ENCODE measurements at places on chromosomes 5 and 9.

GRCh38 chr9:131395157-131396098 is 1.5 kb downstream of the PRRC2B start:
- DNase-seq: peak; percentile 73

GRCh38 chr9:121767171-121767769 is 115.8 kb downstream of the DAB2IP start:
- DNase-seq: no peak

DNA sequence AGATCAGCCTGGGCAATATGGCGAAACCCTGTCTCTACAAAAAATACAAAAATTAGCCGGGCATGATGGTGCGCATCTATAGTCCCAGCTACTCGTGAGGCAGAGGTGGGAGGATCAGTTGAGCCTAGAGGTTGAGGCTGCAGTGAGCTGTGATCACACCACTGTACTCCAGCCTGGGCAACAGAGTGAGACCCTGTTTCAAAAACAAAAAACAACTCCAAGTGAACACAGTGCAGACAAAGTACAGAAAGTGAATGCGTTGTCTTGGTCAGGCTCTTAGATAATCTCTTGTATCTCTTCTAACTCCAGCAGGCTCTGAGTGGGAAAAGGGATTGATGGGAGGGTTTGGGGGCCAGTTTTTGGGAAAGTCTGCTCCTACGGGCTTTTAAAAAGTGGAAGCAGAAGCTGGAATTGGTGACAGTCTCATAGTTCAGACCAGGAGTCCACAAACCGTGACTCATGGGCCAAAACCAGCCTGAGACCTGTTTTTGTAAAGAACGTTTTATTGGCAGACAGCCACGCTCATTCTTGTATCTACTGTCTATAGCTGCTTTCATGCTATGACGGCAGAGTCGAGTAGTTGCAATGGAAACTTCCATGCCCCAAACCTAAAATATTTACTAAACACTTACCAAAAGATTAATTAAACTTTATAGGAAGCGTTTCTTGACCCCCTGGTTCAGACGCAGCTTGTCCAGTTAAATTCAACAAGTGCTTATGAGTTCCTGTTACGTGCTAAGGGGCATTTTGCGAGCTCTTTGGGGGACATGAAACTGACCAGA is 32.9 kb downstream of the NDST1 start:
- no peak for DNase-seq

DNA sequence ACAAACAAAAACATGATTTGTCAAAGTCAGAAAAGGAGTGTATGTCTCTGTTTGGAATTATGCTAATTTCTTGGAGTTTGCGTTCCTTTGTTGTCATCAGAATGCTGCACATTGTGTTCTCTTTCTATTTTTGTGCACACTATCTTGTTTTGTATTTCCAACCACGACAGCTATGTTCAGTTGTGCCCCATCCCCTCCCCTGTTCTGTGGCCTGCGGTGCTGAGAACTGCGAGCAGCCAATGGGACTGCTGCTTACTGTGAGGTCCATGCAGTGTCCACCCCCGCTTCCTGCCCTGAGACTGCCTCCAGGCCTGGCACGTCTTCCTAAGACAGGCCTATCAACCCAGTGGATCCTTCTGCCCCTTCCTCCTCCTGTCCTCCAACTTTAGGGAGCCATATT is 76.8 kb downstream of the PALM2AKAP2 start:
- DNase-seq: no peak

GRCh38 chr9:106766616-106767015 is 96.3 kb upstream of the ZNF462 start:
- DNase-seq: no peak

- no peak for DNase-seq
These were observed 3.0 kb downstream of the NKX2-5 start for GRCh38 chr5:173231996-173232498.

- DNase-seq: no peak
These were observed 213.0 kb upstream of the IL12B start for GRCh38 chr5:159543326-159543725.

- DNase-seq: no peak
These were observed 412.7 kb upstream of the BRINP1 start for GRCh38 chr9:119781886-119782285.

- DNase-seq: no peak
These were observed 65.5 kb upstream of the LIFR start for GRCh38 chr5:38621840-38622437.

- DNase-seq: no peak
These were observed 184.3 kb downstream of the CTNND2 start for GRCh38 chr5:11719888-11720481.

DNA sequence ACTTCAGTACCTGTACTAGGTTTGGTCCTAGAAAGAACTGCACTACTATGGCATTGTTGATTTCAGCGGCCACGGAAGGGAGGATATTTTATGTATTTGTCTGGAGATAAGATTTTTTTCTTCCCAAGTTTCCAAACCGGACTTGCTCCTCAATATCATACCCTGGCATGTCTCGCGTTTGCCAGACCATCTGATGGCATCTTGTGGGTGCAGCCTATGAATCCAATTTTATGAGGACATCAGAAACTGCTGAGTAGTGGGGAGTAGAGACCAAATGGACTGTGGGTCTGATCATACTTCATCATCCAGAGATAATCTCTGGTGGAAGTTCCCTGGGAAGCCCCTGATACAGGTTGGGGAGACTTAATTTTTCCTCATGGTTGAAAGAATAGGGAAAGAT is 716.1 kb upstream of the WWC1 start:
- DNase-seq: no peak

GRCh38 chr5:85512896-85513295 is 1104.8 kb upstream of the COX7C start:
- DNase-seq: no peak

DNA sequence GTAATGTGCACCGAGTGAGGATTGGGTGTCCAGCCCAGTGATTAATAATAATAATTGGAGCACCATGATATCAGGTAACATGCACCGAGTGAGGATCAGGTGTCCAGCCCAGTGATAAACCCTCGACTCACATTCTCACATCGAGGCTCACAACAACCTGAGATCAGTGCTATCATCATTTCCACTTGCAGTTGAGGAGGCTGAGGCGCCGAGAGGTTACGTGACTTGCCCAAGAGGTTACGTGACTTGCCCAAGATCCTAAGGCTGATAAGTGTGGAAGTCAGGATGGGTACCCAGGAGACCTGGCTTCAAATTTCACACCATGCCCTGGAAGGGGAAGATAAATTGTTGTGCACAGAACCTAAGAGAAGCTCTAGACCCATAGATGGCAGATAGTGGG is 189.4 kb downstream of the MED10 start:
- DNase-seq: no peak

- no peak for DNase-seq
These were observed 62.3 kb downstream of the RIGI start for GRCh38 chr9:32463500-32464293.

GRCh38 chr5:137055271-137055872 is 443.8 kb downstream of the SPOCK1 start:
- no peak for DNase-seq

- DNase-seq: no peak
These were observed 592.4 kb downstream of the KIF4B start for GRCh38 chr5:155605920-155606319.

DNA sequence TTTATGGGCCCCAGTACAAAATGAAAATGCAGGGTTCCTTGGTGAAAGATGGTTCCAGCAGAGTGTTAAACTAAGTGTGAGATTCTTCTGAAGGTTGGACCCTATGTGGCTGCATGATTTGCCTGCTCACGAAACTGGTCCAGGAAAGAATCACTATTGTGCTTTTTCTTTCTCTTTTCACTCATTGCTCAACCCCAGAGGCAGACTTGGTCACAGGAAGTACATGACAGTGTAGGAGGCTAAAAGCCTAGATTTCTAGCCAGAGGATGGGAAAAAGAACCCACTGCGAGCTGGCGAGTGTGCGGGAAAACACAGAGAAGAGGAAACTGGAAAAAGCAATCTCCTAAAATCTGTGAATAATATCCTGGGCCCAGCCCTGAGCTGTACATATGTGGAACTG is 18.6 kb downstream of the SLC36A2 start:
- DNase-seq: no peak

DNA sequence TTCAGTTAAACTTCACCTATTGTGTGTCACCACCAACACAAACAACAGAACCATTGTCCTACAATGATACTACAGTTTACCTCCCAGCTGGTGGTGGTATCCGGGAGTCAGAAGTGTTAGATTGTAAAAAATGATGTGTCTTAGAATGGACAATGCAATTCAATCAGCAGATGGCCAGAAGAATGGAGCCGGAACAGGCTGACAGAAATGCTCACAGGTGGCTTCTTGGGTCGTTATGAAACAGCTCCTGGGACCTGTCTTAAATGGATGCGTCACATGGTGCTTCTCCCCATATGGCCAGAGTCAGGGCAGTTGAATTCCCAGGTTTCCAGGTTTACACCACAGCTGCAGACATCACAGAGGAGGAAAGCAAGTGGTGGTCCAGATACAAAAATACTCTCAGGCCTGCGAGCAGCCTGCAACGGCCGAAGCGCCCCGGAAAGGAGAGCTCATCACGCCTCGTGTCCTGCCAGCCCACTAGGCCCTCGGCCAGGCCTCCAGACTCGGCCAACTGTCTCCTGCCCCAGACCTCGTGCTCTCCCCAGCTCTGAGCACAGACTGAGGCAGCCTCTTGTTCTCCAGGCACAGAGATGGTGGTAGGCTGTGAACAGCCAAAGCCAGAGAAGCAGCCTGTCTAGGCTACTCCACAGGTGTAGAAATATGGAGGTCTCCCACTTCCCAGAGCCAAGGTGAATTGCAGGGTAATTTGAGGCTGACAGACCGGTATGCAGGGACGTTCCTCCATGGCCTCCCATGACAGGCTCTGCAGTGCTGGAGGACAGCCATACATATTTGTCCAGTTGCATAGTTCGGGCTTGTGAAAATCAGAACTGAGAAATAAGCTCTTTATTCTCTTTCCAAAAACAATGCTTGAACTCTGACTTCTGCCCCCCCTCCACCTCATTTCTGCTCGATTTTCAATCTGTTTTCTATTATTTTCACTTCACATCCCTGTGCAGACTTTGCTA is 98.5 kb upstream of the SPATA31C2 start:
- no peak for DNase-seq

GRCh38 chr5:135140446-135141204 is 106.6 kb upstream of the PITX1 start:
- no peak for DNase-seq

- DNase-seq: no peak
These were observed 158.1 kb upstream of the RPS23 start for GRCh38 chr5:82436291-82436690.

DNA sequence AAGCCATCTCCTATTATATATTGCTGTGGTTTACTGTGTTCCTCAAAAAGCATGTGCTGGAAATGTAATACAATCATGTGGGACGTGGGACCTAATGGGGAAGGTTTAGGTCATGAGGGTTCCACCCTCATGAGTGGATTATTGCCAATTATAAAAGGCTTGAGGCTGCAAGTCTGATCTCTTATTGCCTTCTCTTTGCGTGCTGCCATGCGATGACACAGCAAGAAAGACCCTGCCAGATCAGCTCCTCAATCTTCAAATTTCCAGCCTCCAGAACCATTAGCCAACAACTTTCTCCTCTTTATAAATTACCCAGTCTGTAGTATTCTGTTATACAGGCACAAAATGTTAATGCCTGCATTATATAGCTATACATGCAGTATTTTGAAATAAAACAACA is 45.4 kb downstream of the MARCHF11 start:
- DNase-seq: no peak

- DNase-seq: no peak
These were observed 6.4 kb downstream of the SWI5 start for GRCh38 chr9:128282500-128282899.

DNA sequence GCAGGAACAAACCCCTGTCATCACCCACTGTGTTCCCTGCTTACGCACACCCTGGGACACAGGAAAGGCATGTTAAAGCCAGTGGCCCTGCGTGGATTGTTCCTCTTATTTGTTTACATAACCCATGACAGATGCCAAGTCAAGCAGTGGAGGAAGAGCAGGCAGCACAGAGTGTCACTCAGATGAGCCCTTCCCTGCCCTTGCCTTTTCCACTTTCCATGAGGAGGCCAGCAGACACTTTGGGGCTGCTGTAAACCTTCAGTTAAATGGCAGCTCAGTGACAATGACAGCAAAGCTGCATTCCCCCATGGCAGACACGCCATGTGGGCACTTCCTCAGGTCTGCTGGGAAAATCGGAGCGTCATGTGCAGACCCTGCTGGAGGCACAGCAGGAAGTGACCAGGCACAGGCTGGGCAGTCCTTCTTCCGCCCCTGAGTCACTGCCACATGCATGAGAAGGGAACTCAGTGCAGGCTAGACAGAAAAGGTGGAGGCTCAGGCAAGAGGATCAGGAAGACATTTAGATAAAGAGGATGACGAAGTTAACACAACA is 216.8 kb upstream of the PIK3R1 start:
- DNase-seq: no peak

GRCh38 chr9:85347541-85347940 is 394.2 kb downstream of the AGTPBP1 start:
- no peak for DNase-seq

DNA sequence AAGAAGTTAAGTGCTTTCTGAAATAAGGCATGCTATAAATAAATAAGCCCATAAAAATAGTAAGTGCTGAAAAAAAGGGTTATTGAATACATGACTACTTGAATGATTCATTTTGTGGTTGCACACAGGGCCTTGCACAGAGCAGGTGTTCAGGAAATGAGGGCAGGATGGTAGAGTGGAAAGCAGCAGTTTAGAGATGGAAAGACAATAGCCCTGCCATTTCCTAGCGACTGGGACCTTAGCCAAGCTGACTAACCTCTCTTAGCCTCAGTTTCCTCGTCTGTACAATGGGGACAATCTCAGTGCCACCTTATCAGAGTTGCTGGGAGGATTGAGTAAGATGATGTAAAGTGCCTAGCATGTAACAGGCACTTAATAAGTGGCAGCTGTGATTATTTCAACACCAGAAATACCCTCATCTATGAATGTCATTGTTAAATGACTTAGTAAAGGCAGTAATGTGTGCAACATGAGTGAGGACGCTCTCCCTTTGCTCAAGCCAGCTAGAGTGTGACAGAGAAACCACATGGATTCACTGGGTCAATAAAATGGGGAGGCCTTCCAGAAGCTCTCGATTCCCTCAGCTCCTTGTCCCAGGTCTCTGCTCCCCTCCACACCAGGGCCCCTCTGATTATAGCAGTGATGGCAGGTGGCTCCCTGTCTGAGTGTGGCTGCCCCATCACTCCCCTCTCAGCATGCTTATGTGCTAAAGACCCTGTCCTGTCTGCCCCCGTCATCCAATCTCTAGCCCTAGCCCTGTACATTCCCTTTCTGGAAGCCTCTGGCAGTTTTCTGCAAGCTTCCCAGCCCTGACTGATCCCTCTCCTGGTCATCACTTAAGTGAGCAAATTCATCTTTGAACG is 16.0 kb upstream of the PHF19 start:
- DNase-seq: peak; percentile 76

GRCh38 chr5:116953251-116953930 is 378.8 kb upstream of the SEMA6A start:
- DNase-seq: no peak

GRCh38 chr9:96609732-96610131 is 9.9 kb downstream of the CDC14B start:
- no peak for DNase-seq
